ENCODE measurements at places on chromosomes 2 and 18. TPM values are rescaled to one million over a fixed set of nuclear protein-coding genes. Genes with fewer than 3 reads are reported as not detected.

GAREM2 gene
- polyA plus RNA-seq = 1.5 TPM

DNA sequence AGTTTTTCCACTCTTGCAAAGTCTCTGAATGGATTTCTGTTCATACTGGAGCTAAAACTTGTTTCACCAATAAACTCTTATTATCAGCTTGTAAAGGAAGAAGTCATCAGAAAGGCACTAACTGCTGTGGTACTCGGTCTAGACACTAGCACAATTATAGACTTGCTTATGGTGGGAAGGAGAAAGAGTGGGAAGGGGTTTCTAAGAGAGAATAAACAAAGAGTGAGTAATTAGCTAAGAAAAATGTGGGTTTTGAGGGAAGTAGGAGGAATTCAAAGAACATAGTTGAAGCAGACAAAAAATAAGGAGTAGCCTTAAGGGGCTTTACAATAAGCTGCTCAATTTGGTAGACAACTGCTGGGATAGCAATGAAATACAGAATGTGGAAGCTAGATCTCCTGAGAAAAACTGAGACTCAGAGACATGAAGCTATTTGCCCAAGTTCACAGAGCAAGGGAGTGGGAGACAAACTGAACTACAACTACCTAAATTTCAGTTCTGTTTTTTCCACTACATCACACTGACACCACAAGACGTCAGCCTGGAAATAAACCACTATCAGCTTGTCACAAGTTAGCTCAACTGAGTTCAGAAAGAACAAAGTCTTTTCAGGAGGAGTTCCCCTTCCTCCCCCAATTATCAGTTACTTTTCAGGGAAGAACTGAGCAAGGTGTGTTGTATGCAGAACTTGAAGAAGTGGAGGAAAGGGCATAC, 59.7 kb downstream of the MAP4K3 start:
- no peak overlapping the region for H3K27ac ChIP-seq
- no peak for DNase-seq
- no peak overlapping the region for H3K4me3 ChIP-seq
- H3K27me3 ChIP-seq = no peaks in the 10 kb centered on the region

CHST10 gene
- polyA plus RNA-seq = 17.6 TPM

DNA sequence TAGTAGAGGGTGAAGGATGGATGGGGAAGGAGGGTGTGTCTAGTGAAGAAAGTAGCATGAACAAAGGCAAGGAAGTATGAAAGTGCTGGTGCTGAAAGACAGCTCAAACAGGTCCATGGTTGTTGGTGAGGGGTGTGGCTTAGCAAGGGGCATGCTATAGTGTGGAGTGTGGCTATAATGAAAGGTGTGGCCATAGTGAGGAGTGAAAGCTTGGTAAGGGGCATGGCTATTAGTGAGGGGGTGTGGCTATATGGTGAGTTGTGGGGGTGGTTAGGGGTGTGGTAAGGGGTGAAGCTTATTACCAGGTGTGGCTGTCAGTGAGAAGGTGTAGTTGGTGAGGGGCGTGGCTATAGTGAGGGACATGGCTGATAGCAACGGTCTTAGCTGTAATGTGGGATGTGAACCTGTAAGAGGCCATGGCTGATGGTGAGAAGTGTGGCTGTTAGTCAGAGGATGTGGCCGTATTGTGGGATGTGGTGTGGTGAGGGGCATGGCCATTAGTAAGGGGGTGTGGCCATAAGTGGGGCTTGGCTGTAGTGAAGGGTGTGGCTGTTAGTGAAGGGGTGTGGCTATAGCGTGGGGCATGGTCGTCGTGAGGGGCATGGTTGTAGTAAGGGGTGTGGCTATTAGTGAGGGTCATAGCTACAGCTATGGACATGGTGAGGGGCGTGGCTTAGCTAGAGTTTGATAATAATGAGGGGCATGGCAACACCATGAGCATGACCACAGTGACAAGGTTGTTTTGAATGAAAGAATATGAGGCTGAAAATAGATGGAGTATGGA, 549.6 kb downstream of the FBXO15 start:
- no peak for DNase-seq
- H3K27ac ChIP-seq = no peak overlapping the region
- no peaks in the 10 kb centered on the region for H3K36me3 ChIP-seq
- no peak overlapping the region for H3K4me3 ChIP-seq

- no peaks in the 10 kb centered on the region for H3K27me3 ChIP-seq
- peaks cover 10% of the 10 kb centered on the region for H3K4me1 ChIP-seq
- no peak overlapping the region for H3K4me3 ChIP-seq
Observed at GRCh38 chr2:235685024-235685721, 191.3 kb downstream of the AGAP1 start.

SERPINB4 gene
- polyA plus RNA-seq = not detected

- no peaks in the 10 kb centered on the region for H3K36me3 ChIP-seq
- H3K27ac ChIP-seq = no peak overlapping the region
- H3K27me3 ChIP-seq = no peaks in the 10 kb centered on the region
- H3K4me1 ChIP-seq = no peaks in the 10 kb centered on the region
- no peak for DNase-seq
Observed at GRCh38 chr2:153622285-153622684, 143.7 kb upstream of the RPRM start.

DNA sequence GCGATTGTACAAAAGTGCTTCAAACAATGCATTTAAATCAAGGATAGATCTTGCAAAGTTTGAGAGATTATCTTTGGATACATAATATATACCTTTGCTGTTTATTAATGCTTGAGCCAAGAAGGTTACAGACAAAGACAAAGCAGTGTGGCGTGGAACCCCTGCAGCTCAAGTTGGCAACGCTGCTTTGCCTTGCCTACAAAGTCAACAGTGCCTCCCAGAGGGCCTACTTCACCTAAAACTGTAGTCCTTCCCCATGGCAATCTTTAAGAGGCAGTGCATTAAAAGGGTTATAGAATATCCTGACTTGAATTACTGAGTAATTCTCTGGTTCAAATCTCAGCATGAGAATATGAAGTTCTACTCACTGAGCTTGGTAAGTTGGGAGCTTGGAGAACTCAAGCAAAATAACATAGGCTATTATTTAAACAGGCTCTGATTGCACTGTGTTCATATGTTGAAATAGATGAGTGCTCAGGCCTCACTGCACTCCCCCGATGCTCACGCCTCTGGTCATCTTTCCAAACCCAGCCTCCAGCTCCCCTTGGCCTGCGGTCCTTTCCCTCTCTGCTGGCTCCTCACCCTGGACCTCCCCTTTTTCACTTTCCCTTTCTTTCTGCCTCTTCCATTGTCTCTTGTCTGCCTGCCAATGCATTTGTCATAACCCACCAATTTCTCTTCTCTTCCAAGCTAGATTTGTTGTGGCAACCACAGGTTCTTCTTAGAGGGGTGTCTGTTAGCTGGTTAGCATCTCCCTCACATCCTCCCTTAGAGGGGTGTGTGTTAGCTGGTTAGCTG, 96.5 kb downstream of the MYT1L start:
- no peak overlapping the region for H3K27ac ChIP-seq
- no peak for DNase-seq
- H3K4me3 ChIP-seq = no peak overlapping the region
- H3K4me1 ChIP-seq = peaks cover 10% of the 10 kb centered on the region

GRCh38 chr2:37589298-37589697, 82.1 kb downstream of the CDC42EP3 start:
- peaks cover 66% of the 10 kb centered on the region for H3K4me1 ChIP-seq
- no peaks in the 10 kb centered on the region for H3K27me3 ChIP-seq
- H3K27ac ChIP-seq = peak overlapping the region; percentile 56
- DNase-seq = no peak
- H3K36me3 ChIP-seq = no peaks in the 10 kb centered on the region
